Activated naive CD4-positive, alpha-beta T cell treated with anti-CD3 and anti-CD28 coated beads for 36 hours (primary cell): ENCODE measurements at places on chromosomes 4 and X. TPM values are rescaled to one million over a fixed set of nuclear protein-coding genes. Genes with fewer than 3 reads are reported as not detected.

- no peak for DNase-seq
Observed at GRCh38 chrX:110795645-110796406, at the start of gene CHRDL1. CHRDL1 (minus strand) TSS chrX:110795817; CDS start chrX:110792181, 3,636 bp downstream.

GRCh38 chrX:54640103-54640690 is 110.2 kb downstream of the GNL3L start:
- DNase-seq = no peak

The PHKA1 gene
- total RNA-seq = 6.5 TPM

GRCh38 chr4:3936184-3936583 is 170.0 kb downstream of the ADRA2C start:
- DNase-seq = no peak

The ZNF630 gene
- 1.3 TPM for total RNA-seq

The HDX gene
- 0.74 TPM for total RNA-seq

GRCh38 chr4:47692691-47693090 is 145.2 kb downstream of the CORIN start:
- no peak for DNase-seq

DNA sequence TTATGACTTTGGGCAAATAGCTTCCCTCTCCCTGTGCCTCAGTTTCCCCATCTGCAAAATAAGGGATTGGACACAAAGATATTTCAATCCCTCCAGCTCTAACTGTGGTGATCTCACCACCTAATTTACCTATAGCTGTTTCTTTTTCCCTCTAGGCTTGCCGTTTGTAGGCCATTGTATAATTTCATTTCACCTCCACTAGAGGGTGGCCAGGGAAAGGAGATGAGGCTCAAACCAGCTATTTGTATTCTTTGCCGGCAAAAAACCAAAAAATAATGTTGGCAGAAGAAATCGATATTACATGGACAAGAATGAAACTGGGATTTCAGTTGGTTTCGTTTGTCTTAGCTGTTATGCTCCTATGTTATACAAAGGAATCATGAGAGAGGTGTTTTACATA is 36.1 kb upstream of the DOCK11 start:
- peak; percentile 37 for DNase-seq

DNA sequence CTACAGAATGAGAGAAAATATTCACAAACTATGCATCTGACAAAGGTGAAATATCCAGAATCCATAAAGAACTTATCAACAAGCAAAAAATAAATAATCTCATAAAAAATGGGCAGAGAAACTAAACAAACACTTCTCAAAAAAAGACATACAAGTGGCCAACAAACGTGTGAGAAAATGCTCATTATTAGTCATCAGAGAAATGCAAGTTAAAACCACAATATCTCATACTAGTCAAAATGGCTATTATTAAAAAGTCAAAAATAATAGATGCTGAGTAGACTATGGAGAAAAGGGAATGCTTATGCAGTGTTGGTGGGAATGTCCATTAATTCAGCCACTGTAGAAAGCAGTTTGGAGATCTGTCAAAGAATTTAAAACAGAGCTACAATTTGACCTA is 533.3 kb downstream of the TMA16 start:
- no peak for DNase-seq

The IGSF1 gene
- not detected for total RNA-seq

- no peak for DNase-seq
Observed at GRCh38 chr4:71553605-71554004, 214.8 kb downstream of the SLC4A4 start.

DNA sequence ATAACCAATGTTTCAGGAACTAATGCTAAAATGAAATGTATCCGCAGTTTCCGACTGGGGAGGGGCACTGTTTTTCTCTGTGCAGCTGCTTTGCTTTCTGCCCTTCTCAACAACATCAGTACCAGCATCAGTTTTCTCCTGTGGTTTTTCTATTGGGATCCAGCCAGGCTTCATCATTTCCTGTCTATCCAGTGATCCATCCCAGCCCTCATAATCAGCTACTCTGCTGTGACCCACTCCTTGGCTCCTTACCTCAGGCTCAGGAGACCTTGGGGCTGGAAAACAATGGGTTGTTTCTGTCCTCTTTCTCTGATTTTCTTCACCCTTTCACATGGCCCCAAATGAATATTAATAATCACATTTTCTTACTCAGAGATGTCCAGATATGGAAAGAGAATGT is 222.2 kb upstream of the DKK2 start:
- DNase-seq = no peak

GRCh38 chr4:15598644-15599043 is 56.5 kb downstream of the FBXL5 start:
- no peak for DNase-seq

The ITGB1BP2 gene
- total RNA-seq = 5.1 TPM

DNA sequence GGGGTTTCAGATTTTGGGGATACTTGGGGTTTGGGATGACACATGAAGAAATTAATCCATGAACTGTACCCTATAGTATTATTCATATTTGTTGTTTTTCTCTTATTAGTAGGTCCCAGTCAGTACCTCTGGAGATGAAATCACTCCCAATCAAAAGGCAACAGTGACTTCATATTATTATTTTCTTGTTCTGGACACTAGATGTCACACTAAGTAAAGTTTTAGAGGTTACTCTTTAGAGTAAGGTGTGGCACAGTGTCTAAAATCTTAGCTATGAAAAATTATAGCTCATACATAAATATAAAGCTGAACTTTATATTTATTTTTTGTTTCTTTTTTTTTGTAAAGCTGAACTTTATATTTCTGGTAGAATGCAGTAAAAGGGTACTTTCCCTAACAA is 35.1 kb downstream of the FAM114A1 start:
- DNase-seq = no peak
